Stimulated activated CD4-positive, alpha-beta T cell treated with anti-CD3 and anti-CD28 coated beads, TNF-alpha, amount 100 ng/mL, for 1 hour (primary cell): ENCODE measurements at places on chromosomes 3 and 15.

GRCh38 chr3:45280232-45280631 is 54.1 kb upstream of the TMEM158 start:
- no peak for DNase-seq

- DNase-seq = no peak
These were observed 29.6 kb downstream of the KIF7 start for GRCh38 chr15:89625716-89626115.

DNA sequence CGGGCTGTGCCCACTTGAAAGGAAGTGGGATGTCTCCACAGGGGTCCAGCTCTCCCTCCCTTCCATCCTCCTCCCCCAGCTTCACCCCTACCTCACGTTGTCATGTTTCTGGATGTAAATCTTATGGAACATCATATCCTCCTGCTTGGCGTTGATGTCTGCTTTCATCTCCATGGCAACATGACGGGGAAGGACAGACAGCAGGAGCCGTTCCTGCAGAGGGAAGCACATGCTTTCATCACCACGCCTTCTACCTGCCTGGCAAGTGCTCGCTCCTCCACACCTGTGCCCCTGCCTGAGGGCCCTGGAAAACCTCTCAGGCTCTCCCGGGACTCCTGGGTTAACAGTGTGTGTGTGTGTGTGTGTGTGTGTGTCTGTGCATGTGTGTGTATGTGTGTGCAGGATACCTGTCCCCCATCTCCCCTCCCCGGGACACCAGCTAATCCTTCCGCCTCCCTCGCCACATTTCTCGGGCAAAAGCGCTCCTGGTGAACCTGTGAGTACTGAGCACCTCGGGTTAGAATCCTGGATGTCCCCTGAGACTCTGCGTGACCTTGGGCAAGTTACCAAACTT is 101.1 kb downstream of the ADCY5 start:
- no peak for DNase-seq

GRCh38 chr3:140056047-140056446 is 121.1 kb downstream of the CLSTN2 start:
- DNase-seq = no peak
